ENCODE measurements at places on chromosomes 16 and 17. TPM values are rescaled to one million over a fixed set of nuclear protein-coding genes. Genes with fewer than 3 reads are reported as not detected.

DNA sequence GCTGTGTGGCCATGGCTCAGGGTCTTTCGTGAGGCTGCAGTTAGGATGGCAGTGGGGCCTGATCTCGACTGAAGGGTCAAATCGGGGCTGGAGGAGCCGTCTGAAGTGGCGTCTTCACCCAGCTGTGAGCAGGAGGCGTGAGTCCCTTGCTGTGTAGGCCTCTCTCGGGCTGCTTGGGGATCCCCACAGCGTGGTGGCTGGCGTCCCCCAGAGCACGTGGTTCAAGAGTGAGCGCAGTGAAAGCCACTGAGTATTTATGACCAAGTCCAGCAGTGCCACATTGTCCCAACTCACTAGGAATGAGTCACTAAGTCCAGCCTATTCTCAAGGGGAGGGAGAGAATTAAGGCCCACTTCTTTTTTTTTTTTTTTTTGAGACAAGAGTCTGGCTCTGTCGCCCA, 11.7 kb upstream of the TCF25 start:
- H3K27me3 ChIP-seq, result no peaks in the 10 kb centered on the region
- no peak for DNase-seq
- H3K36me3 ChIP-seq, result no peaks in the 10 kb centered on the region
- H3K4me1 ChIP-seq, result no peaks in the 10 kb centered on the region
- no peak overlapping the region for H3K27ac ChIP-seq
- H3K4me3 ChIP-seq, result no peak overlapping the region

DNA sequence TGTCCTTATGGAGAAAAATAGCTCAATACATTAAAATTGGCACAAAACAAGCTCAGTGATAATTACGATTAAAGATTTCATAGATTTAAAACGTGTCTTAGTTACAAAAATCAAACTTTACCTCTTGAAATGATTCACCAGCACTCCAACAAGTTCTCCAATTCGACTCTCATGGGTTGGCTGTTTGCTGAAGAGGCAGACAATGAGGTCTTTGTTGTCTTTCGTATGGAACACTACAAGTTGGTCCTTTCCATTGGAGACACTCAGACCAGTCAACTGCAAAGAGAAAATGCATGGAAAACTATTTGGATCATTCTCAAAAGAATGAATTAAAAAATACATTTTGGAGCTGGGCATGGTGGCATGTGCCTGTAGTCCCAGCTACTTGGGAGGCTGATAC, 118.2 kb downstream of the CDK5R1 start:
- H3K4me3 ChIP-seq, result no peak overlapping the region
- H3K27me3 ChIP-seq, result no peaks in the 10 kb centered on the region

DNA sequence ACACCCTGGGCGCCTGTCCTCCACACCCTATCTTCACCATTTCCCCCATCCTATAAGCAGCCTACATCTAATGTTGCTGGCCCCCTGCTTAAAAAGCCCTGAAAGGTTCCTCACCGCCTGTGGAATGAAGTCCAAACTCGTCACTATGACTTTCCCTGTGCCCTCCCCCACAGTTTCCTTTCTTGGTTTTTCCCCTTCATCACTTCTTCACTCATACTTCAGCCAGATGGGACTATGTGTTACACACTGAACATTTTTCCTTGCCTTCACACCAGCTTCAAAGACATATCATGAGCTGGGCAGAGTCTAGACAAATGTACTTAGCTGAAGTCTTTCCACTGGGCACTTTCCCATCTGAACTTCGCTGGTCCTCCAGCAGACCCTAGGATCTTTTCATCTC, 1.5 kb upstream of the MARCHF10 start:
- H3K4me1 ChIP-seq, result no peaks in the 10 kb centered on the region
- no peak overlapping the region for H3K4me3 ChIP-seq
- DNase-seq, result no peak
- H3K36me3 ChIP-seq, result no peaks in the 10 kb centered on the region
- peaks cover 7% of the 10 kb centered on the region for H3K27me3 ChIP-seq
- no peak overlapping the region for H3K27ac ChIP-seq

DNA sequence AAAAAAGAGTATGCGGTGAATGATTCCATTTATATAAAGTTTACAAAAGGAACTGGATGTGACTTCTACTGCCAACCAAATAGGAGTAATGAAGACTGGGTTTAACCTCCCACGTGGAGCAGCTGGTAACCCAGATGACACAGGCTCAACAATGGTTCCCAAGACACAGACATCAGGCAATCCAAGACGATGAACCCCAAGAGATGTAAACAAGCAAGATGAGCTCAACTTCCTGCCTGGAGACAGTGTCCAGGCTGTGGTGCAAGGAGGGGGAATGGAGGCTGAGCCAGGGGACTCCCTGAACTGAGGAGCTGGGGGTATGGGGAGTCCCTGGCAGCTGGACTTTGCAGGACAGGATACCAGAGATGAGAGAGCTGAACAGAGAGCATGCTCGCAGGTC, 104.7 kb downstream of the LITAF start:
- no peak overlapping the region for H3K27ac ChIP-seq
- no peaks in the 10 kb centered on the region for H3K4me1 ChIP-seq
- no peak for DNase-seq
- no peaks in the 10 kb centered on the region for H3K27me3 ChIP-seq
- H3K36me3 ChIP-seq, result peaks cover 6% of the 10 kb centered on the region

The AIPL1 gene
- not detected for total RNA-seq

The WNT3 gene
- total RNA-seq, result 0.19 TPM

- peak overlapping the region; percentile 92 for H3K27ac ChIP-seq
- H3K4me1 ChIP-seq, result peaks cover 19% of the 10 kb centered on the region
- H3K36me3 ChIP-seq, result no peaks in the 10 kb centered on the region
- DNase-seq, result no peak
- H3K27me3 ChIP-seq, result no peaks in the 10 kb centered on the region
- peak overlapping the region; percentile 81 for H3K4me3 ChIP-seq
Observed at GRCh38 chr17:7403043-7403726, 712 bp downstream of the TMEM256 start.

The OR1F1 gene
- not detected for total RNA-seq

DNA sequence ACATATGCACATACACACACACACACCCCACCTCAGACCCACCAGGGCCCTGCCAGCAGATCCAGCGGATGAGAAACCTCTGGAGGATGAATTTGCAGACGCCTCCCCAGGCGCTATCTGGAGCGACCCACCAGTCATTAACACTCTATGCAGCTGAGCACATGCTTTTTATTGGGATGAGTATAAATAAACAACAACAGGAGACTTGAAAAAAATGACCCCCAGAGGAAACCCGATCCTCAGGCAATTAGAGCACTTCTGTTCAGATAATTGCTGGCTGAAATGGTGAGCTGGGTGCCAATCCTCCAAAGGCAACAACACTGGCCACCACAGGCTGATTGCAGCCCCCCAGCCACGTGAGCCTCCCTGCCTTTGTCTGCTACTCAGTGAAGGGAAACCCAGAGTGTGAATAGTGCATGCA, 32.9 kb downstream of the DYNLRB2 start:
- no peaks in the 10 kb centered on the region for H3K36me3 ChIP-seq
- no peak for DNase-seq
- no peak overlapping the region for H3K4me3 ChIP-seq
- no peaks in the 10 kb centered on the region for H3K27me3 ChIP-seq
- no peak overlapping the region for H3K27ac ChIP-seq

DNA sequence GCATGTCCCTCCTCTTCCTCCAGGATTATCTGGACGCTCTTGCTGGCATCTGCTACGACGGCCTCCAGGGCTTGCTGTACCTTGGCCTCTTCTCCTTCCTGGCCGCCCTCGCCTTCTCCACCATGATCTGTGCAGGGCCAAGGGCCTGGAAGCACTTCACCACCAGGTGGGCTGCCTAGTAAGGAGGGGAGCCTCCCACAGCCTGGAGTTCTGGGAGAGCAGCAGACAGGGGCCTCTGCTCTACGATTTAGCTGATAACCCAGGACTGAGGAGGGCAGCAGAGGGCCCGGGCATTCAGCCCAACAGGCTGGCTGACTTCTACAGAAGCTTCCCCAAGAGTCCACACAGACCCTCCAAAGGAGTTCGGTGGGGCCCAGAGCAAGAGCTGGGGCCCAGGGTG, 21.8 kb upstream of the DNAI2 start:
- peaks cover 21% of the 10 kb centered on the region for H3K36me3 ChIP-seq
- H3K4me1 ChIP-seq, result no peaks in the 10 kb centered on the region
- no peak for DNase-seq
- no peaks in the 10 kb centered on the region for H3K27me3 ChIP-seq
- H3K4me3 ChIP-seq, result no peak overlapping the region

The HAP1 gene
- 0.22 TPM for total RNA-seq

DNA sequence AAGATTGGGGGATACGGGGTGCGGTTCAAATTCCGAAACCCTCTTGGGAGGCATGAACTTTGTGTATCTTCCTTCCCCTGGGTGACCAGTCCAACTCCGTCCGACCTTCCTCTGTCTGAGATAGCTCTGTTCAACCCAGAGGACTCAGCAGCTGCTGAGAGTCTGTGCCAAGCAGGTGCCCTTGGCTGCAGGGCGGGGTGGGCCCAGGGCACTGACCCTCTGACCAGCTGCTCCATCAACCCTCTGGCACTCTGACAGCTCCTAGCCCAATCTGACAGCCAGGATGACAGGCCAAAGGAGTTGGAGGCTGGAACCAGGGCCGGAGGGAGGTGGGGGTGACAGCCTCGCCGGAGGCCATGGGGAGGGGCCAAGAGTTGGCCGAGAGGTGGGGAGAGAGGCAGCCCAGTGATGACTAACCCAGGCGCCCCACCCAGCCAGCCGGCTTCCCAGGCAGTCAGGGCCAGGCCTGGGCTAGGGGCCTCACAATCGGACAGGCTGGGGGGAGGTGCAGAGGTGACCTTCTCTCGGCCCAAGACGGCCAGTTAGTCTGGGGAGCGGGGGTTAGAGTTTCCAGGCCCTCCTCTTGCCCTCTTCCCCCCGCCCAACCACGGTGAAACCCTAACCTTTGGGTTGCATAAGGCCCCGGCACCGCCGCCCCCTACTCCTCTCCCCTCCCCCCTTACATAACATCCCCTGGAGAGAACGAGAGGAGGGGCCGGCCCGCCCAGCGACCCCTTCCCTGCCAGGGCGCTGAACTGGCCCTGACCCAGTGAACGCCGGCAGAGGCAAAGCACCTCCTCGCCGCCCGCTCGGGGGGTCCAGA, 5.0 kb upstream of the TLCD2 start:
- peaks cover 56% of the 10 kb centered on the region for H3K4me1 ChIP-seq
- H3K27me3 ChIP-seq, result no peaks in the 10 kb centered on the region
- DNase-seq, result peak; percentile 99
- peak overlapping the region; percentile 95 for H3K4me3 ChIP-seq
- peaks cover 29% of the 10 kb centered on the region for H3K36me3 ChIP-seq

The CES3 gene
- total RNA-seq, result 10.3 TPM

DNA sequence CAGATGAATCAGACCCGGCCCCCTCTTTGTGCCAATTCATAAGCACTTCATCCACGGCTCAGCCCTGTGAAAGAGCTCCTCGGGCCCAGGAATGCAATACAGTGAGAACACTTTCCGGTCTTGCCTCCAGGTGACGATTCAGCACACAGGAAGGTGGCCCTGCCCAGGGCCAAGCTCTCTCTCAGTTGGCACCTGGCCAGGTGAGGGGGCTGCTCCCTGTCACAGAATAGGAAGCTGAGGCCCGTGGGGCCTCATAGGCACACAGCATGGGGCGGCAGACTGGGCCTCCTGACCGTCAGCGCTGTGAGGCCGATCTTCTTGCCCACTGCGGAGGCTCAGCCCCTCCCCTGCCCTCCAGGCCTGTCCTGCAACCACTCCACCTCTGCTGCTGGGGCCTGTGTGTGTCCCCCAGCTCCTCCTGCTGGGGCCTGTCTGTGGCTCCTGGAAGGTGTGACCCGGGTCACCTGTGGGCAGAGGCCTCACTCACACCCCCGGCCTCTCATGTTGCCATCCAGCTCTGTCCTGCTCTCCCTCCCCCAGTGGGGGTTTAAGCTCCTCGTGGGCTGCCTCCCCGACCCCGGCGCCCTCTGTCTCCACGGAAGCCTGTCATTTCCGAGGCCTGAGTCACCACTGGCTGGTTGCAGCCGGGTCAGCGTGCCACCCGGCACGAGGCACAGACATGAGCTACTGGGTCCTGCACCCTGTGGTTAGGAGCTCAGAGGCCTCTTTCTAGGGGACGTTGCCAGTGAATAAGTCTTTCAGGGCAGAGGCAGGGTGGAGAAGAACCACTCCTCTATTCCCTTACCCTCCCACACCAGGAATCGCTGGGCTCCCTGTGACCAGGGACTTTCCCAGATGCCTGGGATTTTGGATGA, 114.4 kb downstream of the SEC14L1 start:
- H3K36me3 ChIP-seq, result no peaks in the 10 kb centered on the region
- no peak for DNase-seq
- no peaks in the 10 kb centered on the region for H3K27me3 ChIP-seq
- no peak overlapping the region for H3K27ac ChIP-seq

GRCh38 chr17:22128723-22129122, 436.4 kb downstream of the KCNJ18 start:
- no peaks in the 10 kb centered on the region for H3K4me1 ChIP-seq
- H3K27ac ChIP-seq, result no peak overlapping the region
- no peak overlapping the region for H3K4me3 ChIP-seq
- H3K27me3 ChIP-seq, result no peaks in the 10 kb centered on the region
- no peak for DNase-seq

DNA sequence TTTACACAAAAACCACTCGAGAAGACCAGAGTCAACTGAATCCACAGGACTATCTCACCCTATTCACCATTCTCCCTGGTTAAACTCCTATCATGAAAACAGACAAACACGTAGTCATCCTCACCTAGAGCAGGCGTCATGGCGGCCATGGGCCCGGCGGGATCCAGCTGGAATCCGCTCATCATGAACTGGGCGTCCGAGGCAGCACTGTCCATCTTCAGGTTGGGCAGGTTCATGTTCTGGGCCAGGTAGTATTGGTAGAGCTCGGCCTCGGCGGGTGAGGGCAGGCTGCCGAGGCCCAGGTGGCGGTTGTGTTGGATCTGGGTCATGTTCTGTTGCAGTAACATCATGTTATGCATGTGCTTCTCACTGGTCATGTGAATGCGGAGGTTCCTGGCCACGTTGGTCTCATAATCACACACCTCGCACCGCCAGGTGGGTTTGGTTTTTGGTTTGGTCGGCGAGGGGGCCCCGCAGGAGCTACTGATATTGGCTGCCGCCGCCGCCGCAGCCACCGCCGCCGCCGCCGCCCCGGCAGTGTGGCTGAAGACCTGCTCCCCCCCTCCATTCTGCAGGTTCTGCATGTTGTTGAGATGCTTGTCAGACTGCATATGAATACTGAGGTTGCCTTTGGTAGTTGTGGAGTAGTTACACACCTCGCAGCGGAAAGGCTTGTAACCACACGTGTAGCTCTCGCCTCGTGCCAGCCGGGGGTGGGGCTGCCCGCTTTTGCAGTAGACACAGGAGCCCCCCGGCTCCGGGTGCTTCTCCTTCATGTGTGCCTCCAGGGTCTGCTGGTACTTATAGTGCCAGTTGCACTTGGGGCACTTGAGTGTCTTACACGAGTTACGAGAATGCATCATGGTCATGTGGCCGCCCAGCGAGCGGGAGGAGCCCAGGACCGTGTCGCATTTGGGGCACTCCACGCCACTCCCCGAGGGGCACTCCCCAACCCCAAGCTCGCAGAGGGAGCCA, 90.3 kb downstream of the ZFHX3 start:
- H3K36me3 ChIP-seq, result peaks cover 33% of the 10 kb centered on the region
- no peak for DNase-seq
- H3K4me3 ChIP-seq, result no peak overlapping the region
- H3K27ac ChIP-seq, result peak overlapping the region; percentile 70

Measured in gastrocnemius medialis (tissue), 4 donors.